ENCODE measurements at places on chromosomes 3 and 15. TPM values are rescaled to one million over a fixed set of nuclear protein-coding genes. Genes with fewer than 3 reads are reported as not detected.

SLC38A3 gene
- total RNA-seq, result 0.36 TPM

EXD1 gene
- total RNA-seq, result not detected

GOLGA6L7 gene
- total RNA-seq, result not detected

EFCAB12 gene
- under 0.01 TPM for total RNA-seq

CKMT1A gene
- not detected for total RNA-seq

CD200R1 gene
- under 0.01 TPM for total RNA-seq

GPX1 gene
- total RNA-seq, result 126 TPM

ALPK3 gene
- under 0.01 TPM for total RNA-seq

FOXP1 gene
- total RNA-seq, result 132 TPM

TIPIN gene
- total RNA-seq, result 7.3 TPM

FETUB gene
- total RNA-seq, result not detected

NCEH1 gene
- 28.9 TPM for total RNA-seq

PRTG gene
- 1.7 TPM for total RNA-seq

DNA sequence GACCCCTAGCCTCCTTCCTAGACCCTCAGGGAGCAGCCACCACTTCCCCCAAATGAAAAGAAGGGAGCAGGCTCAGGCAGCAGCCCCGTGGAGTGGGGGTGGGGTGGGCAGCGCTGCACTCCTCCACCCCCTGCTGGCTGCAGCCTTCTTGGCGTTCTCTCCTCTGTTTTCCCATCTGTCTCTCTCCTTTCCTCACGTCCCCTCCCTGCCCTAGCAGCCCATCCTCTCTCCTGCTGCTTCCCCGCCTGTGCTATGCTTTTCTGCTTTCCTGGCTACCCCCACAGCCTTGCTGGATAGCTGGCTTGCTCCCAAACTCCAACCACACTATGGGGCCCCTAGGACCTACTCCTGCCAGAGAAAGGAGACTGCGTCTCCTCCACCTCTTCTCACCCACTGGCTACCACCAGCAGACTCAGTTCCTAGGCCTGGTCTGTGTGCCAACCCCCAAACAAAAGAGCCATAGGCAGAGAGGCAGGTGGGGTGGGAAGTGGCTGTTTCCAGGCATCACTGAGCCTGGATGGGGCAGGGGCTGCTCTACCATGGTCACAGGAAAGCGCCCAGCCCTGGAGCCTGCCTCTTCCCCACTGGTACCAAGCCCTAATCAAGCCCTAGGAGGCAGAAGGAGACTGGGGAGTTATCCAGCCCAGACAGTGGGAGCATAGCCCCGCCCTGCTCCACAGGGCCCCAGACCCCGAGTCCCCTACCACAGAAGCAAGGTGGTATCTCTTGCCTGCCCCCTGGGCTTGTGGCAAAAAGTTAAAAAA, 3.4 kb upstream of the DISP2 start:
- peak; percentile 39 for DNase-seq

GRCh38 chr3:13715167-13715954, 164.5 kb downstream of the WNT7A start:
- DNase-seq, result no peak

- DNase-seq, result peak; percentile 23
Observed at GRCh38 chr3:43296565-43296964, 10.2 kb downstream of the SNRK start.

DNA sequence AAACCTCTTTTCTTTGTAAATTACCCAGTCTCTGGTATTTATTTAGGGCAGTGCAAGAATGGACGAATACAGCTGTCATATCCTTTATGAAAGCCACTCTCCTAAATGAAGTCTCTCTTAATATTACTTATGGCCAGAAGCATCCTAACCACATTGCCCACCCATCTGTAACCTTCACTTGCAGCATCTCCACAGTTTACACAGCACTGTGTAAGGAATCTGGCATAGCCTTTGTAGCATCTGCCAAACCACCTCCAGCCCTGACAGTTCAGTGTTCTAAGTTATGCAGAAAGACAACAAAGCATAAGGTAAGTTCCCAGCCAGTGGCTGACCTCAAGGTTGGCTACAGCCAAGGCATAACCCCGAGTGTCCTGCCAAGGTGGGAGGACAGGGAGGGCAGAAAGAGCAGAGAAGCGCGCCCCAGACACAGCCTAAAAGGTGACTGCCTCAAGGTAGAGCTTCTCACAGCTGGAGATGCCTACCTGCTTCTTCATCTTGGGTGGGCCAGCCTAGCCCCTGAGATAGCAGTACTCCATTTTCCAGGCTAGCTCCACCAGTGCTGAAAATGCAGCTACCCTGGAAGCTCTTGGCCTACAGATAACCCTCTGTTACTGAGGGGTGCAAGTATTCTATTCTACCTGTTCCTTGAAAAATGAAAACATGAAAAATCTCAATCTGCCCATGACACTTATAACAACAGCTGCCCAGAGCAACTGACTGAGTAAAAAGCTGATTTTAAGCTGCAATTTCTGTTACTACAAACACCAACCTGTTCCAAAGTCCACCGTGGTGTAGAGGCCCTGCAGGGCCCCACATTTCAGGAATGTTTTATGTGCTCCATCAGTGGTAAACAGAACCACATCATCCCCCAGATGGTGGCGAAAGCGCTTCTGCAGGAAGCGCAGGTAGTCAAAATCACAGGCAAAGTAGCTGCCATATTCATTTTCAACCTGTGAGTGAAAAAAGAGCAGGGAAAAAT, 39.3 kb downstream of the GLB1 start:
- no peak for DNase-seq

DNA sequence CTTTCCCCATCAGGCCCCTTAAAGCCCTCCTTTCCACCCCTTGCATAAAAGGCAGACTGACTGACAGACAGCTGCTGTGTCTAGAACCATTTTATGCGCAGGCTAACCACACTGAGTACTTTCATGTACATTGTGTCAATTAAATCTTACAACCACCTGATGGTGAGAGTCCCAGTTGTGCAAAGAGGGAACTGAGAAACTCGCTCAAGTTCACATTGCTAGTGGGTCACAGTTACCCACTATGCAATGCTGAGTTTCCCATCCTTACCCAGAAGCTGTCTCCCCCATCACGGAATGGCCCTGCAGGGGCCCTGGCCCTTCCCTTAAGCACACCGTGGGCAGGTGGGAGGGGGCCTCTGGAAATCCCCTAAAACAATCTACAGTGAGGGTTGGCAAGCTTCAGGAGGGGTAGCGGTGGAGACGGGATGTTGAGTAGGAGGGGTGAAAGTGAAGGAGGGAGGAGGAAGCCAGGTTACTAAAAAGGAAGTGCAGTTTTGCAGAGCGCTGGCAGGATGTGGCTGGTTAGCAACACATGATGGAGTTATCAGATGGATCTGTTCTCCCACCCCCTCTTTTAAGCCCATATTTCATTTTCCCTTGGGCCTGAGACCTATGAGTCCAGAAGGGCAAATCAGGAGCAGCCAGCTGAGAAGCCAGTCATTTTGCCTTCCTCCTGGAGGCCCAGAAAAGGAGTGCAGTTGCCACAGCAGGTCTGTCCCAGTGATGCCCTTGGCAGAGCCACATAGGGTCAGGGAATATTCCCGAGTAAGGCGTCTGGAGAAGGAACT, 30.0 kb downstream of the STARD5 start:
- no peak for DNase-seq

- DNase-seq, result no peak
Observed at GRCh38 chr3:132232231-132232792, 84.9 kb upstream of the ACP3 start.

GRCh38 chr15:96585484-96586386, 255.2 kb downstream of the NR2F2 start:
- peak; percentile 6 for DNase-seq

- DNase-seq, result no peak
Observed at GRCh38 chr3:141849056-141849815, 27.2 kb upstream of the ATP1B3 start.

DNA sequence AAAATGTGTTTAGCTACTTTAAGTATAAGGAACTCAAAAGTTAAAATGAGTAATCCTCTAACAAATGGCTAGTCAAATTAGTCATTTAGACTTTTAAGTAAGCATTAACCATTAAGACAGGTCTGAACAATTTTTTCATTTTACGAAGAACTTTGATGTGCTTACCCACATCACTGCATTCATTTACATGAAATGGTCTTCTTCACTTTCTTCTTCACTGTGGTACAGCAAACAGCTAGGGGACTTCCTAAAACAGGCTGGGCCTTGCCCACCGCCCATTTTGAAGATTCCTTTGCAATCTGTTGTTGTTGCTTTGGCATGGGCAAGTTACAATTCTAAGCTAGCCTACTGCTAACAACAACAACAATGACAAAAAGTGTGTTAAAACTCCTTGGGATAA, 67.4 kb downstream of the CBLB start:
- DNase-seq, result no peak

DNA sequence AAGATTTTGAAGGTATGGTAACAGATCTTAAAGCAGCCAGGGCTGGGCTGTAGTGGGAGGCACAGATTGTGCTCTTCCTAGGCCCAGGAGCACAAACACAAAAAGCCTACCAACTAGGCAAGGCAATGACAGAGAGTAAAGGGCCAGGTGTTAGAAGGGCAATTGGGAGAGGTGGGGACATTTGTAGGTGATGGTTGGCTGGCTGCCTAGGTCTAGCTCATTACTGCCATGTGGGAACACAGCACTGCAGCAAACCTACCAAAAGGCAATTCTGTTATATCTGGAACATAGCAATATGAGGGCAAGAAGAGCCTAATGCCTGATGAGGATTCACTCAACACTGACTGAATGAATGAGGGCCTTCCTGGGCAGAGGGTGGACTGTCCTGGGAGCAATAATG, 30.4 kb downstream of the ARHGEF3 start:
- DNase-seq, result no peak

DNA sequence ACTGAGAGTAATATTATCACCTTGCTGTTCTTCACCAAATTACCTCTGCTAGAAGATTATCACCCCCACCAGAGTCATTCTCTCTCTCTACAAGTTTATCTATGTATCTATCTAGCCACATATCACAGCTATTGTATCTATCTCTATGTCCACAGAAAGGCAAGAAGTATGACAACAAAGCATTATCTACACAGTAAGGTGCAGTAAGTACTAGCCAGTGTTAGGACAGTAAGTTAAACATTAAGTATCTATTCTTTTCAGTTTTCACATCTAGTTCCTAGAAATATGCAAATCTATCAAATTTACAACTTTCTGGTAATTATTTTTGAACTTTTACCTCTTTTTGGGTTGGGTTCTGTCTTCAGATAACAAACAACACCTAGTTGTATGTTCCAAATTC, 26.5 kb upstream of the XXYLT1 start:
- no peak for DNase-seq

GRCh38 chr3:95506174-95506573, 1308.2 kb upstream of the EPHA6 start:
- DNase-seq, result no peak

DNA sequence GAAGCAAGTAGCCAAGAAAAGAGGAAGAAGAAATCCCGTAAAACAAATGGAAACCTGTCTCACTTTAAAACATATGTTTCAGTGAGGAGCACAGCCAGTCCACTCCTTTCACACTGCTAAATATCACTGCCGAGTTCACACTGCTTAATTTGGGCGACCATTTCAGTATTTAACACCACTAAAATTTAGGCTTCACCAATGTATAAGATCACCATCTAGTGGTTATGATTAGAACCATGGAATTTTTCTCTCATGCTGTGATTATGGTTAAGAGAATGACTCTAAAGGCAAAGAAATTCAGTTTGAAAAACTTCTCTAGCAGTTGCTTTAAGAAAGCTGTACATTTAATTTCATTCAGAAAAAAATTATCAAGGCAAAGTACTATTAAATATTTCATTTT, 16.6 kb downstream of the SLC4A7 start:
- peak; percentile 61 for DNase-seq

- DNase-seq, result peak; percentile 24
Observed at GRCh38 chr3:121574449-121574848, 6.7 kb downstream of the ARGFX start.

DNA sequence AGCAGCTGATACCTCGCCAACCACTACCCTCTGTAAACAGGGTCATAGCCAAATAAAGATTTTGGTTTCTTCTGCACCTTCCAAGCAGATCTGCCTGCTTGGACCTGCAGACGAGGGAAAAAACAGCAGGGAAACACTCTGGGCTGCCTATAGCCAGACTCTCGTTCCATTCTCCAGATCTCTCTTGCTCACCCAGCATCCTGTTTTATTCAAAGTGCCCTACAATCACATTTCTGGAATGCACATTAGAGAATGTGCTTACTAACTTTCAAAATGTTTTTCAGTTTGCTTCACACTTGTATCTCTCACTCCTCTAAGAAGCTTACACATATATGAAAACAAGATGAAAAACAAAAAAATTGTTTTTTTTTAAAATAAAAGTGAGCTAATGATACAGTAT, 71.4 kb downstream of the MLH1 start:
- DNase-seq, result peak; percentile 41

- peak; percentile 37 for DNase-seq
Observed at GRCh38 chr15:69973102-69973714, 124.5 kb downstream of the TLE3 start.

GRCh38 chr3:179036226-179036625, 35.4 kb downstream of the ZMAT3 start:
- no peak for DNase-seq

GRCh38 chr3:152557302-152557999, 277.5 kb upstream of the P2RY1 start:
- DNase-seq, result no peak

- DNase-seq, result no peak
Observed at GRCh38 chr3:43024181-43024885, 45.2 kb downstream of the GASK1A start.

DNA sequence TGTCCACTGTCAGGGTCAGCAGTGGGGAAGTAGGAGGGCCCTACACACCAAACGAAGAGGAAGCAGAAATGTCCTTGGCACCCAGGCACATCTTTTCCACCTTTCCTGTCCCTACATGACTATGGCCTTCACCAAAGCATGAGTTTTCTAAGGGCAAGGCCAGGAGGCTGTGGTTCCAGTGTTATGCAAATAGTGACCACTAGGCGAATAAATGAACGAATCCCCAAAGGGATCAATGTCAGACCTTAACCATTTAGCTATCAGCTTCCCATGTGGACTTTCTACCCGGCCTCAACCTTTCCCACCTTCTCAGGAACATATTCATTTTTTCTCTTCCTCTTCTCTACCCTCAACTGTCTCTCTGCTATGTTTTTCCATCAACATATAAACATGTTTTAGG, 63.1 kb downstream of the NTRK3 start:
- DNase-seq, result no peak

GRCh38 chr3:129314386-129315222, 35.9 kb downstream of the HMCES start:
- peak; percentile 83 for DNase-seq

- DNase-seq, result no peak
Observed at GRCh38 chr3:165279471-165279870, 83.3 kb upstream of the SLITRK3 start.

GRCh38 chr3:177647876-177648275, 450.6 kb upstream of the TBL1XR1 start:
- DNase-seq, result no peak

DNA sequence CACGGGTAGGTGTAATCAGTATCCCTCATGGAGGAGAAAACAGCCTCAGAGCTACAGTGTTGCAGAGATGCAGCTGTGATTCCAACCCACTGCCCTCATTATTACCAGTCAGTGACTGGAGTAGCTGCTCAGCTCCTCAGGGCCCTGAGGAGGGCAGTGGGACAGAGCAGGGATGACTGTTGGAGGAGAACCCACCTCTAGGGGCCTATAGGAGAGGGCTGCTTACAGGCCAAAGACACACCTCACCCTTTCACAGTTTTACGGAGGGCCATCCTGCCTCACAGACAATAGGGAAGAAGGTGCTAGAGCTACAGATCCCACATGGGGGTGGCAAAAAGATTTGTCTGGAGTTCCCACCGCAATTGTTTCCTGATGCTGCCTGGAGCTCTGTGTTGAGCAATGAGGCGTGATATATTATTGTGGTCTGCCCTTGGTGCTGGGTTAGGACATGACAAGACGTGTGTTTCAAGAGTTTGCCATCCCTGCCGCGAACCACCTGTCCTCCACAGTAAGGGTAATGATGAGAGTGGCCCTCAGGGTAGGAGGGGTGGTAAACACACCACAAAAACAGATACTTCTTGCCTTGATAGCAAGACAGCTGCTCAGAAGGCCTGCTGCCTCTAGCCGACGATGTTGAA, 140.5 kb upstream of the TPM1 start:
- DNase-seq, result no peak

Measured in IMR-90 (cell line).